ENCODE measurements at places on chromosomes 12 and 14.

- no peak for DNase-seq
Observed at GRCh38 chr12:96786791-96787190, 120.3 kb upstream of the NEDD1 start.

DNA sequence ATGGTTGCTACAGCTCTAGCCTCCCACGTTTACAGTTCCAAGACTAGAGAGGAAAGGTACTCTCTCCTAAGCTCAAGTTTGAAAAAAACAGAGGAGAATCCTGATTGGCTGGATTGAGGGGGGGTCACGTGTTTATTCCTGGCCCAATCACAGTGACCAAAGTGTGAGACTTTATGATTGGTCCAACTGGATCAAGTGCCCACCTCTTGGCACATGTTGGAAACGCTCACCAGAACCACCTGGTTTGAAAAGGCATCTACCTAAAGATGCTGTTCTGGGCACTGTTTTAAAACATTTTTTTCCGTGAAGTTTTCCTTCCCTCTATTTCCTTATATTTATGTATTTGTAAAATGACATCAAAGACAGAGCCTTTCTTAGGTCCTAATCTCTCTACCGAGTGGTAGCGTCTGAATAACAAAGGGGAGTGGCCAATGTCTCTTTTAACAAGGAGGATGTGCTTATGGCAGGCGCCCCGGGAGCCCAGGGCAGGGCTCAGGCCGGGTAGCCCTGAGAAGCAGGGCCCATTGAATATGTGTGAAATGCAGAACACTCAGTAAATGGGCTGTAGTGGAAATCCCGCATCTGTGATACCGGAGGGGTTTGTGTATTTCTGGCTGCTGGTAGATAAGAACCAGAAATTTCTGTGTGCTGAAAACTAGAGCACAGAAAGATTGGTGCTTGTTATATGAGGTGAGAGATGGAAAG, 146.2 kb downstream of the ATP23 start:
- no peak for DNase-seq

GRCh38 chr12:3571724-3572123, 80.7 kb downstream of the PRMT8 start:
- no peak for DNase-seq

GRCh38 chr12:5204271-5204670, 160.6 kb downstream of the KCNA5 start:
- no peak for DNase-seq

DNA sequence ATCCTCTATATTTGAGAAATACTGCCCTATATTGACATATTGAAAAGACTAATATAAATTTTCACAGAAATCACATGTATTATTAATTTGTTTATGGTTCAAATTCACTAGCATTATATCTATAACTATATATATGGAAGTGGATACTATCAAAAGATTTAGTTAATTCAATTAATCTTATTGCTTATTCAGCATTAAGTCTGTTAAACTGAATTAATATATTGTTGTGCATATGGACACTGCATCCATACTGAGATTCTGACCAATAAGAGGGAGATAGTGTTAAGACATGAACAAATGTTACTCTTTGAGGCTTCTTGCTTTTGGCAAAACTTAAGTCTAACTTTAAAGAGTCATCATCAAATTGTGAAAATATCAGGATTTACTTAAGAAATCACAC, 52.0 kb upstream of the C12orf50 start:
- no peak for DNase-seq

Measured in activated CD4-positive, CD25-positive, alpha-beta regulatory T cell treated with anti-CD3 and anti-CD28 coated beads, Interleukin-2, amount 50 U/mL, for 72 hours (primary cell).